ENCODE measurements at places on chromosomes 12 and 14.

GRCh38 chr14:36241183-36241582 is 64.7 kb upstream of the PTCSC3 start:
- DNase-seq = no peak

GRCh38 chr12:29519585-29520182 is 22.2 kb upstream of the OVCH1 start:
- DNase-seq = peak; percentile 4

DNA sequence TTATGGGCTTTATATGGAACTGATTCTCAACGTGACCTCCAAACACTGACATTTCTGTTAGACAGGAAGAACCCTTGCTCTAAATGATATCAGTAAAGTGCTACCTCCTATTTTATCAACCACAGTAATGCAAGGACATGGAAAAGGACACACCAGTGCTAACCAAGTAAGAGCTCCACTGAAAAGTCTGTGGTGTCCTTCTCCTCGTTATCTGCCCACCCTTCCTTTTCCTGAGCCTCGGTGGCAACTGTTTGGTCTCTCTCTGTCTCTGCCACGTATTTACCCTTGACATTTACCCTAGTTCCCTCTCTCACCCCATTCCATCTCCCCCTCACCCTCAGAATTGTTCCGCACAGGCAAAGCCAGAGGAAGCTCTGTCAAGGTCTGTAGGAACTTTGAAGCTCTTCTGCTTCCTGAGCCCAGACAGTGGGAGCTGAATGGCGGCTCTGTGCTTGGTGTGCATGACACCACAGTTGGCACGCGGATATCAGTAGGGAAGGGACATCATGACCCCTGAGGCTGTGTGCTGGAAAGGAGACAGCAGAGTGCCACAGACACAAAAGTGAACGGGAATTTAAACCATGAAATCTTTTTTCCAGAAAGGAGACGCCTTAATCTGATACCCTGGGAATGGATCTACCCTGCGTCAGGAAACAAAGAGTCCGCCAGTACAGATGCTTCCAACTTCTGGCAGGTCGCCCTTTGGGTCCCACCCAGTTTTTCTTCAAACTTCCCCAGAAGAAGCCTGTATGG is 50.8 kb downstream of the NTN4 start:
- no peak for DNase-seq

DNA sequence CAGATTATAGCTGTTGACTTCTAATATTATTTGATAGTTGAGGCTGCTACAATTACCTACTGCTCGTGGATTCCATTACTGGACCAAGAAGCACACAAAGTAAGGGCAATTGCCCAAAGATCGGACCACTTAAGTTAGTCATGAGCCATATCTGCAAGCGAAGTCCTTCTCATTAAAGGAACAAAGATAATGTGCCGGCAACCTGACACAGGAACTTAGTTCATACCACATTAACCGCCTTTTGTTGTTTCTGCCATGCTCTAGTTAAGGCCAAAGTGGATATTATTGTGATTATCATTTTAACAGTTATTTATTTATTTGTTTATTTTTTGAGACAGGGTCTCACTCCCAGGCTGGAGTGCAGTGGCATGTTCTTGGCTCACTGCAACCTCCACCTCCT is 38.1 kb upstream of the TMED10 start:
- no peak for DNase-seq

DNA sequence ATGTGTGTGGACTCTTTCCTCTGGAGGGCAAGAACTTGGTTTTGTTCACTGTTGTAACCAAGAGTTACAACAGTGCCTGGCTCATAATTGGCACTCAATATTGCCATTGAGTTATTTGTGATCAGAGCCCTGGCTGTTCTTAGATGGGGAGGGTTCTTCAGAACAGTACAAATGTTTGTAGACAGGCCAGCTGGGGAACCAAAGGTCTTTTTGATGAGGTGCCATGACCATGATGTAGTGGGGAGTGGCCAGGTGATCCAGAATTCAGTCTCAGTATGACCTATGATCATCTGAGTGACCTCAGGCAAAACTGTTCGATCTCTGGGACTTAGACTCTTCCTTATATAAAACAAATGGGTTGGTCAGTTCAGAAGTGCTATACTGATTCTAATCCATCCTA is 3.3 kb upstream of the PRKAB1 start:
- no peak for DNase-seq

- no peak for DNase-seq
Measured at GRCh38 chr14:75196468-75196867, 20.1 kb upstream of the TMED10 start.

DNA sequence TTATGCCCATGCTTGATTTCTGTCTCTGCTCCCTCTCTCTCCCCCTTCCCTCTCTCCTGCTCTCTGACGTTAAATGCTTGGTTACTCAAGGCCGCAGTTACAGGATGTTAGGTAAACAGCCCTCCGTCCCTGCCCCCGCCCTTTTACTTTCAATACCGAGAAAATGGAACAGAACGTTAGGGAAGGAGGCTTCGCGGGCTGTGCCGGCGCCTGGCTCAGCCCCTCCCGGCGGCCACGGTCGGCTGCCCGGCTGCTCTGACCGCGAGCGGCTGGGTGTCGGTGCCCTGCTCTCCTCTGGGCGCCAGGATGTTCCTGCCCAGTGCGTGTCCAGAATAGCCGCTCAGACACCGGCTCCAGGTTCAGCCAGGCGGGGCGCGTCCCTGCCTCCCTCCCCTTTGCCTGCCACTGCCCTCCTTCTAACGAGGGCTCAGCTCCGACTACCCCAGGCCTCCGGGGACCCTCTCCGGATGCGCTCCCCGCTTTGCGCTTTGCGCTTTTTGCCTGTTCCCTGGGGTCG is 166.1 kb downstream of the ADCK1 start:
- DNase-seq = no peak

- DNase-seq = no peak
Measured at GRCh38 chr12:56080556-56081138, 682 bp downstream of the ERBB3 start.

DNA sequence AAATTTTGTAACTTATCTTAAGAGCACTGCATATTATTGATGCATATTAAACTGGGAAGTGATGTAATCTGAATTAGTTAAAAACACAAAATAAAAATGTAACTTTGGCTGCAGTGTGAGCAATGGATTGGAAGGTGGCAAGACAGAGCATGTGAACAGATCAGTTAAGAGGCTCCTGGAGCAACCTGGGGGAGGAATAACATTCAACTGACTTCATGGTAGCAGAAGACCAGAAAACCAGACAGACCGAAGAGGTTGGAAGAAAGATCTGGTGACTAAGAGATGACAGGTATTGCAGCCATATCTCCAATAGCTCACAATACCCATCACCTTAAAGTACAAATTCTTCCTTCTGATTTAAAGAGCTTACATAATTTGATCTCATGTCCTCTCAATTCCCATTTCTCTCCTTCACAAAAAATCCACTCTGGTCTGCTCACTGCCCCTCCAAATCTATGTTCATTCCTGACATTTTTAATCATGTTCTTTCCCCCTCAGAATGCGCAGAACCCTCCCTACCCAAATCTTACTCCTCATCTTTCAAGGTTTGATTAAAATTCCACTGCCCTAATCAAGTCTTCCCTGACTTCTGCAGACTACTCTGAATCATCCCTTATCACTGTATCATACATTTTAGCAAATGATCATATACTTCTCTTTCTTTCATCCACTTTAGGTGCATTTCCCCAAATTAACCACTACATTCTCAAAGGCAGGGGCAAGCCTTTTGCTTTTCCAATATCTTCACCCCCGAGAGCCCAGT is 51.5 kb downstream of the DUSP16 start:
- no peak for DNase-seq

DNA sequence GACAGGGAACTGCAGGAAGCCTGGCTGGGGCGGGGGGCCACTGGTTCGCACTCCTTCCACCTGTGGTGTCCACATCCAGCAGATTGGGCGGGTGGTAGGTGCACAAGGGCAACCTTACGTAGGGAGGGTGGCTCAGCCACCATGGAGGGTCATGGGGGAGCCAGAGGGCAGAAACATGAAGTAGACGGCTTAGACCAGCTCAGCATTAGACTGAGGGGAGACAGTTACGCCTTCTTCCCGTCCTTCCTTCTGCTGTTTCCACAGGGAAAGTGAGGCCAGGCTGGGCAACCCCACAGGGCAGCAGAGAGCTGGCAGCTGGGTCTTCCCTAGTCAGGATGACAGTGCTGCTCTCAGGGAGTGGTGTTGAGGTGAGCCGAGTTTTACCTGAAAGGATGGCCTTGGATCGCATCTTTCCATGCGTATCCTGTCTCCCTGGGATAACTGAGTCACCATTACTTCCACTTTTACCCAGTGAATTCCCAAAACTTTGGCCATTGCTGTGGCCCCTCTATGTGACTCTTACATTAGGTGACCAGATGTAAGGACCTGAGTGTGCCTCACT is 170.0 kb upstream of the GZMB start:
- DNase-seq = no peak

GRCh38 chr14:102154821-102155549 is 15.3 kb downstream of the WDR20 start:
- DNase-seq = no peak
